CD4-positive, alpha-beta memory T cell (primary cell): ENCODE measurements at places on chromosomes 1 and 21. TPM values are rescaled to one million over a fixed set of nuclear protein-coding genes. Genes with fewer than 3 reads are reported as not detected.
A peak's percentile ranks its signal among the peaks of the same experiment; 100 is the strongest.

FOXO6 gene
- not detected for total RNA-seq

OSCP1 gene
- not detected for total RNA-seq

PLA2G2C gene
- total RNA-seq: not detected

CLDN19 gene
- not detected for total RNA-seq

GRCh38 chr1:74583397-74583796, 71.0 kb upstream of the LRRC53 start:
- no peaks in the 10 kb centered on the region for H3K4me1 ChIP-seq
- H3K27ac ChIP-seq: no peak overlapping the region
- no peaks in the 10 kb centered on the region for H3K27me3 ChIP-seq
- DNase-seq: no peak
- no peak overlapping the region for H3K4me3 ChIP-seq

DNA sequence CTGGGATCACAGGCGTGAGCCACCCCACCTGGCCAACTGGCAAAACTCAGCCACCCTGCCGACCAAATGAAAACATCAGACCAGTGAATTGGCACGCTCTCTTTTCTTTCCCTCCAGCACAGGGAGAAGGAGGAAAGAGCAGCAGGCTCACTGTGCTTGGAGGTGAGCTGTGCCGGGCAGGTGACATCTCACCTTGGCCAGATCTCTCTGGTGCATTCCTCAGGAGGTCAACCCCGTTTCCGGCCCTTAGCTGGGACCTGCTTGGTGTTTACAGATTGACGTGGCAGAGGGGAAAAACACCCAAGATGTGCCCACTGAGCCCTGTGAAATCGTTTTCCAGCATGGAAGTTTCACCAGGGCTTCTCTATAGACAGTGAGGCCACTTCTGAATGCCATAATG, 45.1 kb downstream of the TMEM51 start:
- no peaks in the 10 kb centered on the region for H3K4me1 ChIP-seq
- H3K27ac ChIP-seq: no peak overlapping the region
- no peaks in the 10 kb centered on the region for H3K27me3 ChIP-seq
- H3K4me3 ChIP-seq: no peak overlapping the region
- no peaks in the 10 kb centered on the region for H3K36me3 ChIP-seq
- no peak for DNase-seq

DNA sequence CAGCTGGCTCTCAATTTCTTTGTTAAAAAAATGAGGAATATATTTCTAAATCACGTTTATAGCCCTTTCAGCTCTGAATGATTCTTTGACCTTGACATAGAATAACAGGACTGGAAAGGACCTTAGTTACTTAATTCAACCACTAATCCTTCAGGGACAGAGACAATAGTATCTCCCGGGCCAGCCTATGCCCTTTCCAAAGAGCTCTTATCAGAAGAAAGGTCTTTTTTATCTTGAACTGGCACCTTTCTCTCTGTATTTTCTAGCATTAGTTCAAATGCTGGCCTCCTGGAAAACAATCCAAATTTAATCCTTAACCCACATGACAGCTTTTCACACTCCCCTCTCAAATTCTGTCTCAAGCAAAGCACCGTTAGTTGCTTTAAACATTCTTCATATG, 44.8 kb upstream of the FBXO28 start:
- no peaks in the 10 kb centered on the region for H3K36me3 ChIP-seq
- H3K4me3 ChIP-seq: no peak overlapping the region
- H3K27ac ChIP-seq: no peak overlapping the region
- H3K4me1 ChIP-seq: no peaks in the 10 kb centered on the region
- no peak for DNase-seq

GRCh38 chr1:46065405-46065804, 67.0 kb downstream of the PIK3R3 start:
- peaks cover 14% of the 10 kb centered on the region for H3K4me1 ChIP-seq
- DNase-seq: peak; percentile 30
- no peak overlapping the region for H3K4me3 ChIP-seq
- H3K36me3 ChIP-seq: no peaks in the 10 kb centered on the region

- no peak overlapping the region for H3K4me3 ChIP-seq
- H3K4me1 ChIP-seq: no peaks in the 10 kb centered on the region
- H3K27ac ChIP-seq: no peak overlapping the region
- DNase-seq: no peak
Measured at GRCh38 chr21:14569868-14570267, 23.8 kb upstream of the SAMSN1 start.

GRCh38 chr21:28018741-28019669, 973.7 kb downstream of the LTN1 start:
- H3K4me1 ChIP-seq: no peaks in the 10 kb centered on the region
- H3K36me3 ChIP-seq: no peaks in the 10 kb centered on the region
- peak; percentile 30 for DNase-seq
- no peak overlapping the region for H3K4me3 ChIP-seq
- H3K27me3 ChIP-seq: no peaks in the 10 kb centered on the region
- H3K27ac ChIP-seq: no peak overlapping the region
